ENCODE measurements at places on chromosomes 11 and 22.
A peak's percentile ranks its signal among the peaks of the same experiment; 100 is the strongest.

DNA sequence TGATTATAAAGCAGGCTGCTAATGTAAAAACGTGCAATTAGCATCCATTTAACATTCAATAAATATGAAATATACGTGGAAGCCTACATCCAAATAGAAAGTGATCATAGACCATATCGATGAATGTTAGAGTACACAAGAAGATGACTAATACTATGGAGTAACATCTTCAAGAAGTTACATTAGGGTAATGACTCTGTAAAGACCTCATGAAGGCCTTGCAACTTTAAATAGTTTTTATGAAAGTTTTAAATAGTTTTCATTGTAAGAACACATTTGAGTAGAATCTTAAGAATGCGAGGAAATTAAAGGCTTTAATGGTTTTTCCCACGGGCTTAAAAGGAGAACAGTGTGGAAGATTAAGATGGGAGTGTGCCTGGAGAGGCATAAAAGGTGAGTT lies 1.4 kb downstream of the TRIM34 start:
- DNase-seq, result no peak

DNA sequence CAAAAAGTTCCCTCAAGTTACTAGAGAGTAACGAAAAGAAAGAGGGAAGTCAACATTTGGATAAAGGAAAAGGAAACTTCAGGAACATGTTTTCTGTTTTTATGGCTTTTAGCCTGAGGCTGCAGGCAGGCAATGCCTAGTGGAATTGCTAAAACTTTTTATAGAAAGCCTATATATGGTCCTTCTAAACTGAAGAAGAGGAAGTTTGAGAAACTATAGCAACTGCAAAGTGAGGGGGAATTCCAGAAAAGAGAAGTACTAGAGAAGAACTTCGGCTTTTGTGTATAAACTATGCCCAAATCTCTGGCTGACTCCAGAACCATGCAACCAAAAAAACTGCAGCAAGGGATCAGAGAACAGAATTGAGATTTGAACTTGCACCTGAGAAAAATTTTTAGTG lies 74.3 kb upstream of the ARHGAP42 start:
- no peak for DNase-seq

DNA sequence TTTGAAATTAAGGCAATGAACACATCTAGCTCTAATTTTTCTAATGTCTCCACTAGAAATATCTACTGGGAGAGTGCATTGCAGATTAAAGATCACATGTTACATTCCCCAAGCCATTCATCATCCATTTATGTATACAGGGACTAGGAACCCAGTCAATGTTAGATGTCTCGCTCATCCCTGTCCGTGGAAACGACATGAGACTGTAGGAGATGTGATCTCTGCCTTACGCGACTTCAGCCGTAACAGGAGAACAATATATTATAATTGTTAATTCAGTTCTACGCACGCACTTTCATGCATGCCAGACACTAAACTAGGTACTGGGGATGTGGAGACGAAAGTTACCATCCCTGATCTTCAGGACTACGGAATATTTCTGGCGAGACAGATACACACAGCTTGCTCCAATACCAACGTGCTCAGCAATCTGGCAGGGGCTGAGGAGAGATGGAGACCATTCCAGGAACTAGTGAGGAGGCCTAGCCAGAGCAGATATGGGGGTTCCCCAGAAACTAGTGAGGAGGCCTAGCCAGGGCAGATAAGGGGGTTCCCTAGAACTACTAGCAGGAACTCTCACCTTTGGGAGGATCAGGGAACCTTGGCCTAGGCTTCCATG lies 706 bp downstream of the DCPS start:
- no peak for DNase-seq

DNA sequence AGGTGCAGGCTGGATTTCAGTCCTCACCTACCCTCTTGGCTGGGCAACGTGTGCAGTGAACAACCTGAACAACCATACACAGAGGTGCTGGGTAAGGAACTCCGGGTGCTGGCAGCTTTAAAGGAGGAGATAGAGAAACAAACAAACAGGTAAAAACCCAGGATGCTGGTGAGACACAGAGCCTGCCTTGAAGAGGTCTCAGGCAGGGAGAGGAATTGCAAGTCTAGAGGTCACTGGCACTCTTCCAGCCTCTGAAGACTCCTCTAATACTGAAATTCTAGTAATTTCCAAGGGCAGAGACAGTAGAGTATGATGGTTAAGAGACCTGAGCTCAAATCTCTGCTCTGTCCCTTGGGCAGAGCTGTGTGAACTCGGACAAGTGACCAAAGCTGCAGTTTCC lies 192.5 kb downstream of the CEP164 start:
- DNase-seq, result no peak

- DNase-seq, result no peak
Observed at GRCh38 chr11:78336877-78337553, 80.6 kb downstream of the GAB2 start.

- no peak for DNase-seq
Observed at GRCh38 chr22:37985751-37986281, 1.5 kb upstream of the SOX10 start.

GRCh38 chr11:22846726-22847125 lies 13.5 kb downstream of the CCDC179 start:
- no peak for DNase-seq

DNA sequence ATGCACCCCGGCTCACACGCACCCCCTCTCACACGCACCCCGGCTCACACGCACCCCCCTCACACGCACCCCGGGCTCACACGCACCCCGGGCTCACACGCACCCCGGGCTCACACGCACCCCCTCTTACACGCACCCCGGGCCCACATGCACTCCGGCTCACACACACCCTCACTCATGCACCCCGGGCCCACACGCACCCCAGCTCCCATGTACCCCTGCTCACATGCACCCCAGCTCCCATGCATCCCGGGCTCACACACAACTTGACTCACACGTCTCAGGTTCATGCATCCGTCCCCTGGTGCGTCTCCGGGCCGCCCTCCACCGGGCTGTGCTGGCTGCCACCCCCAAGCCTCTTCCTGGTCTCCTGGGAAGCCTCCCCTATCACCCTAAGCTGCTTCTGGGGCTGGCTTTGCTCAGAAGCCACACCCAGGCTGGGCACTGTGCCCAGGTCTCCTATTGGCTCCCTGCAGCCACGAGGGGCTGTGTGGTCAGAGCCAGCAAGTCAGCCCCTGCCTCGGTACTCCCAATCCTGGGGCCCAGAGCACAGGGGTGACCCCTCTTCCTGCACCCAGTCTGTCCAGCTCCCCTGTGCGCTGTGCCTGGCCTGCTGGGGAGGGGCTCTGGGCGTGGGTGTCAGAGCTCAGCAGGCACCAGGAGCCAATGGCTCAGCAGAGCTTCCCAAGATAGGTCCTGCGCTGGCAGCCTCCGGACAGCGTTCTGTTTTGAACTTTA lies 16.9 kb downstream of the TSPAN4 start:
- DNase-seq, result no peak

DNA sequence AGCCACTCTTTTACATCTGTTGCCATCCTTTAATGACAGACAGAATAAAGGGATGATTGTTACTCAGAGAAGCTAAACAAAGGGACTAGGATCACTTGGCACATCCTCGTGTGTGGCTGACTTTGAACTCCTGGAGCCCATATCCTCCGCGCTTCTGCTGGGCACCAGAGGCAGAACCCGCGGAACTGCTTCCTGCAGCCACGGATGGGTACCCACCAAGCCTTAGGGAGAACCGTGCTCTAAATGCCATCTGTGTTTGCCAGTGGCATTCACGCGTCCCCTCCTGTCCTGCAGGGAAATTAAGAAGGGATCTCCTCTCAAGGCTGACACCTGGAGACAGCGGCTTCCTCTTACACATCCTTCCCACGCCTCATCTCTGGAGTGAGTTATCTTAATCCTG lies 294.4 kb downstream of the NTM start:
- DNase-seq, result no peak

GRCh38 chr11:73950869-73951710 lies at the start of gene DNAJB13:
Gene DNAJB13 (plus strand): TSS chr11:73951026. CDS start chr11:73951070, 44 bp downstream.
- no peak for DNase-seq

DNA sequence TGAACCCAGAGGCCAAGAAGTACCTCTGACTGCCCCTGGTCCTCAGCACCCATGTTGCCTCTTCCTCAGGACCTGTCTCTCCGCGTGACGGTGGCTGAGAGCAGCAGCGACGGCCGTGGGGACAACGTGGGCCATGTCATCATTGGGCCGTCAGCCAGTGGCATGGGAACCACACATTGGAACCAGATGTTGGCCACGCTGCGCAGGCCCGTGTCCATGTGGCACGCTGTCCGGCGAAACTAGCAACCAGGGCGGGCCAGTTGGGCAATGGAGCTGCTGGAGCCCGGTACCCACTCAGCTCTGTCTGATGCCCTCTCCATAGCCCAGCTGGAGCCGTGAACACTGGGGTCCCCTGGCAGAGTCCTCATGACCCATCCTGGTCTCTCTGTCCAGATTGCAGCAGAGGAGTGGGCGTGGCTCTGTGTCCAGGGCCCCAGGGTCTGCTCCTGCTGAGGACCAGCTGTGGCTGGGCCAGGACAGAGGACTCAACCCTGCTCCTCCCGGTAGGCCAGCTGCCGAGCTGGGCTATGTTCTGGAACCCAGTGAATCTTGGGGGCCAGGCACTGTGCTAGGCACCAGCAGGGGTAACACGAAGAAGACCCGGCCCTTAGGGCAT lies 8.0 kb upstream of the RHOD start:
- DNase-seq, result no peak

DNA sequence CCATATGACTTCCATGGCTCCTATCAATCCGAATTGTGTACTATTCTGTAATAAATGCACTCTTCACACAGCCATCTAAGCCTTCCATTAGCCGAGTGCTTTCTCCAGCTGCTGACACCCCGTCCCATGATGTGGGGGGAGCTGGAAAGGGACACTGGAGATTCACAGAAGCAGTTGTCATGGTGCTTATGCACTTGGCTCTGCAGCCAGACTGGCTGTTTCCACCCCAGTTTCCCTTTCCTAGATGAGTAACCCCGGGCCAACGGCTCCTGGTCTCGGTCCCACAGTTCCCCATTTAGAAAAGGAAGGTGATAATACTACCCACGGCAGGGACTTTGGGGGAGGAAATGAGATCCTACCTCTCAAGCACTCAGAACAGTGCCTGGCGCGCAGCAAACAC lies 244.9 kb upstream of the SYN3 start:
- no peak for DNase-seq

GRCh38 chr11:128412847-128413791 lies 174.2 kb downstream of the ETS1 start:
- no peak for DNase-seq

GRCh38 chr11:86736291-86737143 lies 63.8 kb upstream of the PRSS23 start:
- DNase-seq, result no peak

- DNase-seq, result no peak
Observed at GRCh38 chr22:50735739-50736030, 2.3 kb upstream of the ACR start.

DNA sequence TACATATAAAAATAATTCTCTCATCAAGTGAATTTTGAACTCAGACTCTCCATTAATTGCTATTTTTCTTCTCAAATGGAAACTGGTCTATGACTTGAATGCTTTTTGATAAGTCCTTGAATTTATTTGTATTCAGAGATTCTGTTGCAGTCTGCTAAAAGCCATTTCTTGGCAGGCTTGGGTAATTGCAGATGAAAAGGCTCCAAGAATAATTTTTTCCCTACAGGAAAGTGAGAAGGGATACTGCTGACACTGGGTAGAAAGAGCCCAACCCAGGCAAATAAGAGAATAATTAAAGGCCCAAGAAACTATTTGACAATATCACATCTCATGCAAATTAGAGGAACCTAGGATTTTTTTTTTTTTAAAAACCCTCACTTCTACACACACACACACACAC lies 246.5 kb upstream of the DDI1 start:
- no peak for DNase-seq

DNA sequence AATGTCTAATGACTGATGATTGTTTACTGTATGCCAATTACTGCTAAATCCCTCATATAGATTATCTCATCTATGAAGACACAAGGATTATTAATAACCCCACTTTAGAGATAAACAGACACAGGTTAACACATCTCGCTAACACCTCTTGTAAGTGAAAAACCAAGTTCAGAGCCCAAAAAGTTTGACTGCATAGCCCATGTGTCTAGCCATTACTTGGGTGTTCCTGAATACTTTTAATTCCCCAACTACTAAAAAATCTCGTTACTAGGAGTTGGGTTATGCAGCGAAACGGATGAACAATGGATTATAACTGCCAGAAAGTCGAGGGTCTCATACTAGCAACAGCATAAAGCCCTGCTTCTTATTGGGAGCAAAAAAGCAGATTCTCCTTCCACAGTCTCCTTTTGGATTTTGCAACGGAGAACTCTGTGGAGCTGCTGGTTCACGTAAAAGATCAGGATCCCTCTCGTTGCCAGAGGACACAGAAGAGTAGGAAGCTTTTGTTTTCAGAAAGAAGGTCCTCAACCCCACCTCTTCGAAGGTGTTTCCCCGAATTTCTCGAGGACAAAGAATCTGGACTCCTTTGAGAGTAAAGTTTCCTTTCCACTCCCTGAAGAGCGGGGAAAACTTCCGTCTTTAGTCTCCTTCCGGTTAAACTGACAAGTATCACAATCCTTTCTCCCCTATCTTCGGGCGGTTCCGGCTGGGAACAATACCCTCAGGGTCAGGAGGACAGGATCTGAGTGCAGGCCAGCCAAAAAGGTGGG lies 979 bp downstream of the ZBED5 start:
- DNase-seq, result peak; percentile 70

DNA sequence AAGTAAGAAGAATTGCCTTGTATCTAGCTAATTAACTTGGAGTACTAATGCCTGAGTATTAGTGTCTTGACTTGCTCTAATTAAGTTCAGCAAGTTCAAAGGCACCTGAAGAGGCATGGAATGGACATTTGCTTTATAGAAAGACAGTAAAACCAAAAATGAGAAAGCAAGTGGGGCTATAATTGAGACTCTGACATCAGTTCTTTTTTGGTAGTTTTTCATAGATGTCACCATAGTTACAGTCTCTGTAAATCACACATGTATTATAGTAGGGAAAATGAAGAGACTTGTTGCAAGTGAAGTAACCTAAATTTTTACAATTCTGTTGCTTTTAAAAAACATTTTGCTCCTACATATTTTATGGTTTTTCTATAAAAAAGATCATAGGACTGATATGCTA lies 178.0 kb downstream of the HIPK3 start:
- DNase-seq, result no peak

DNA sequence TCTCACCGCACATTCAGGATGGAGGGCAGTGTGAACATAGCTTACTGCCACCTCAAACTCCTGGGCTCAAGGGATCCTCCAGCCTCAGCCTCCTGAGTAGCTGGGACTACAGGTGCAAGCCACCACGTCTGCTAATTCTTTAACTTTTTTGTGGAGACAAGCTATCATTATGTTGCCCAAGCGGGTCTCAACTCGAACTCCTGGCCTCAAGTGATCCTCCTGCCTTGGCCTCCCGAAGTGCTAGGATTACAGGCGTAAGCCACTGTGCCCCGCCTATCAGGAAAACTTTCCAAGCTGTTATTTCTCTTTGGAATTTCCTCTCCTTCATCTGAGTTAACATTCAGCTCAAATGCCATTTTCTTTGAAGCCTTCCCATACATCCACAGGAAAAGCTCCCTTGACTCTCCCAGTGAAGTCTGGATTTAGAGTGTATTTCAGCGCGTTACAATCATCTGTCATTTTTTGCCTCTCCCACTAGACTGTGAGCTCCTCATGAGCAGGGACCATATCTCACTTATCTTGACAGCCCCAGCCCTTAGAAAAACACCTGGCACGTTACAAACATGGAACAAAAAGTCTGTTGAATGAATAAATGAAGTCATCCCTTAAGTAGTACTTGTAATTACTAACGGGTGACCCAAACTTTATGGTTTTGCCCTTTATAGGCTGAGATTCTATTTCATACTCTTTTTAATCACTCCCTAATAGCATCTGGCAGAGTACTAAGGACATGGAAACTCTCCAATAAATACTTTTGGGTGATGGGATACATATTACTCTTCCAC lies 2.2 kb downstream of the MRTFA start:
- no peak for DNase-seq

- no peak for DNase-seq
Observed at GRCh38 chr22:44891293-44891747, 118.5 kb downstream of the PHF21B start.

All from KG1 (cell line).